NCI-H1436 (cell line): ENCODE measurements at places on chromosomes 5 and 9.

GRCh38 chr5:87340716-87341115 is 72.0 kb downstream of the CCNH start:
- DNase-seq = no peak

DNA sequence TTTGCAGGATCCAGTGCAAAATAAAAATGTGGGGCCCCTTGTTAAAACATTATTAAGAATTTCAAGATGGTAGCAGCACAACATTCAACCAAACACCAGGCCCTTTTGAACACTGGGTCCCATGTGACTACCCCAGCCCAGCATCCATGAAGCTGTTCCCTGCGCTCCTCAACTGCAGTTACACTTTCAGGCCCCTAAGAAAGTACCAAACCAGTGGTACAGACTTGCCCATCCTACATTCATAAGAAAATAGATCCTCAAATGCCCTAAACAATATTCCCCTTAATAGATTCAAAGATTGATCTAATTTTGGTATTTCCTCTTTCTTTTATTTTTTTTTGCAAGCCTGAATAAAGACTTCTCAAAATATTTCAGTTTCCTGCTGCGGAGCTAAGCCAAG is 201.7 kb downstream of the EFNA5 start:
- DNase-seq = no peak

GRCh38 chr9:21104787-21105186 is 27.0 kb upstream of the IFNB1 start:
- DNase-seq = no peak

- DNase-seq = no peak
Observed at GRCh38 chr5:77140350-77140749, 53.3 kb upstream of the ZBED3 start.

DNA sequence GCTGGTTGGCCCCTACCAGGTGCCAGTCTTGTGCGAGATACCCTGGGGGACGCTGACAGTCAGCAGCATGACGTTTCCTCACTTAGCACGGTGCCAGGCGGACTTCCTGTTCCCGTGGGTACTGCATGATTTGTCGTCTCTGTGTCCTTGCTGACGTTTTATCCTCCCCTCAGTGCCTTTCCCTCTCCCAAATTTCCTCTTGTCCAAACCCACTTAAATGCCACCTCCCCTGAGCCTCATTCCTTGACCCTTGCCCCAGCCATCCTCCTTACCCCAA is 60.6 kb upstream of the SAP30L start:
- DNase-seq = peak; percentile 30

- no peak for DNase-seq
Observed at GRCh38 chr9:109478051-109478563, 20.0 kb downstream of the PTPN3 start.

- DNase-seq = no peak
Observed at GRCh38 chr9:79664375-79664831, 92.6 kb downstream of the TLE4 start.

DNA sequence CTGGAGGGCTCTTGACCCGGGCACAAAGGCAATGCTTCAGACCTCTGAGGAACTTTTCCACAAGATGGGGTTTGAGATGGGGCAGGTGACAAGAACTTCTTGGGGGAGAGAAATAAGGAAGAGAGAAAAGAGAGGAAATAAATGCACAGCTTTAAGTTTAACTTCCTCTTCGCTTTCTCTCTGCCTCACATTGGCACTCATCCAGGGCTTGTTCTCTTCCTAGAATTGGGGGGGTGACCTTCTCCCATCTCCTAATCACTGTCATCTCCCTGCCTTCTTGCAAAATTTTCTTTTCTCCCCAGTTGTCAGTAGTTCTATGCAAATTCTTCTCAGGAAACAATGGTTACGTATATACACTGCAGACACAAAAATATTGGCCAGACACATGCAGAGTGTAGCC is 19.1 kb upstream of the ADCY2 start:
- DNase-seq = no peak

DNA sequence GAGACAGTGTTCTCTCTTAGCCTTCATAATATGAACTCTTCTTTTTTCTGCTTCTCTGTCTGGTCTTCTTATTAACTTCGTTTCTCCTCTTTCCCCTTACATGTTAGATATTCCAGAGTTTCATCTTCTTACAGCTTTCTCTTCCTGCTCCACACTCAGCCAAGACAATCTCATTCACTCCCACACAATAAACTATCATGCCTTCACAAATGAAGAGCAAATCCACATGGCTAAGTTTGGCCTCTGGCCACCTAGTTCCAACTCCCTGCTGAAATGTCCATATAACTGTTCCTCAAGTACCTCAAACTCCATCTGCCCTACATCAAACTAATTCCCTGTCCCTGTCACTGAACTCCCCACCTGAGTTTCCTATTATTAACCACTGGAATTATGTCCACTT is 18.4 kb downstream of the IL33 start:
- no peak for DNase-seq

- DNase-seq = no peak
Observed at GRCh38 chr5:97000391-97000790, 64.5 kb downstream of the LNPEP start.

- DNase-seq = no peak
Observed at GRCh38 chr5:157025093-157025698, 33.7 kb downstream of the HAVCR1 start.

DNA sequence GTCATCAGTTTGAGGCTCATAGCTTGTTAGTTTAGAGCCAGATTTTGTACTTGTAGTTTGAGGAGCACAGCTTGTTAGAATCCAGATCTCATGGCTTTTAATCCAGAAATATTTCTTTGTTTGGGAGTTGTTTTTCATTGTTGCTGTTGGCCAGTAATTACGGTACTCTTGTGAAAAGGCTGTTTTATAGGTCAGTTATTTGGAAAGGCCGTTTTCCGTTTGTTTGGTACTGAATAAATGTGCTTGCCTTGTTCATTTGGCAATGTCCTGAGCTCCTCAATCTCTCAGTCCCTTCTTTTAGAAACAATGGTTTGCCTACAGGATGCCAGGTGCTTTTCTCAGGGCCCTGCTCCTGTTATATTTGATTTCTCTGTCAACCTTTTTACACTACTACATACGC is 4.5 kb upstream of the MOB3B start:
- DNase-seq = no peak

- DNase-seq = no peak
Observed at GRCh38 chr9:93247892-93248291, 64.0 kb downstream of the WNK2 start.

DNA sequence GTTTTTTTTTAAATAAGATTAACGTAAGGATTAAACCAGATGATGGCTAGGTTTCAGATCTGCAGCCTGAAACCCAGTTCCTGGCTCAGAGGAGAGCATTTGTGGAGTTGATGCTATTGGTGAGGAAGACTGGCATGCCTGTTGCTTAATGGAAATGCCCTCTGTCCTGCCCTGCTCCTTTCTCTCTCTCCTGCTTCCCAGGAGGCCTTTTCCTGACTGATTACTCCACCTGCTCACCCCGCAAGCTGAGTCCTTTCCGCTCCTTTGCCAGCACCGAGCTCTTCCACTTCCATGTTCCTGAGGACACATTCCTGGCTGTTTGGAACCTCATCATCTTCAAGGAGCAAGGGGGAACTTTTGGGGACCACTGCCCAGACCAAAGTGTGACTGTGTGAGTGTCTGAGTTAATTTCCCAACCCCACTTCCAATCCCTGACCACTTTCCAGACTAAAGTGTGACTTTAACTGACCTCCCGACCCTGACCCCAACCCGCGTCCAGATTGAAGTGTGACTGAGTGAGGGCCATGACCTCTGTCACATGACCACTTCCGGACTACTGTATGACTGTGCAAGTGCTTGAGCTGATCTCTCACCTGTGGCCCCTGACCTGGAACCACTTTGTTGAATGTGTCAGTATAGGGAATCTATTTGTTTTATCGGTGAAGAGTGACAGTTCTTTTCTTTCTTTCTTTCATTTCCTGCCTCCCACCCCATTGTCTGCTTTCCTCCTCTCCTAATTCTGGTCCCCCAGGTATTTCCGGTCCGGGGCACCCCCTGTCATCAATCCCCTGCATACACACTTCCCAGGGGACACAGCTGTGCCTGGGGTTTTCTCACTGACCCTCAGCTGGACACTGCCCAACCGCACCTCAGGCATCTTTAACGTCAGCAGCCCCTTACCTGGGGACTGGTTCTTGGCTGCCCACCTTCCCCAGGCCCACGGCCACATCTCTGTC is 5.5 kb downstream of the TMEM8B start:
- no peak for DNase-seq

DNA sequence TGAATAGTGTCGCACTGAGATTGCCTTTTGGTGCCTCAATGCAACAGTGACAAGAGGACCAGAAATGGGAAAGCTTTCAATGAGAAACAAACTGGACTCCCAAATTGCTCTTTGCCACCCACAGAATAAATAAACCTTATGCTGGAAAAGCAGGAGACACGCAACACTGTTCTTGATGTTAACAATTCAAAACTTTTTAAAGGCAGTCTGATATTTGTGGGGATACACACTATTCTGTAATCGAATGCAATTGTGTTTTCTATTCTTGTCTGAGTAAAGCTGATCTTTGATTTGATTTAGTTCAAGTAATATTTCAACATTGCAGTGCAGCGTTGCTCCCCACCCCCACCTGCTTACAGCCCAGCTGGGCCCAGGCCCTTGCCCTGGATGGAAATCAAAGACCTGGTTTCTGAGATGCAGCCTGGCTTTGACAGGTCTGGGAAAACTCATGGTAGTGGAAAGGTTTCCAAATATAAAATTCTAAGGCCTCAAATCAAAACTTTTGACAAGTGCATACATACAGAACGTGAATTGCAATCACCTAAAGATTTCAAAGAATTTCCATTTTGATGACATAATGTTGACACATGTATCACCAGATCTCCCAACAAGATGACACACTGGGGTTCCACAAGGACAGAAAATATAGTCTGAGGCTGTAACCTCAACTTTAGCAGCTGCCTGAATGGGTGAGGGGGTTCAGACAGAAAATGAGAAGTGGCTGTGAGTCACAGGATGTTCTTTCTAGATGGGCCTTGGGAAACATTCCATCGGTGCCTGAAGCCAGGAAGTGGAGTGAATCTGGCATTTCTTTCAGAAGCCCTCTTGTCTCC is 55.1 kb downstream of the ABCA1 start:
- no peak for DNase-seq
